ENCODE measurements at places on chromosomes 13 and 19.

GRCh38 chr13:42486711-42487198 is 87.2 kb upstream of the TNFSF11 start:
- no peak for DNase-seq

GRCh38 chr13:68850160-68850559 is 1257.5 kb upstream of the ATXN8OS start:
- no peak for DNase-seq

- no peak for DNase-seq
These were observed 959 bp downstream of the CHMP2A start for GRCh38 chr19:58553799-58554493.

DNA sequence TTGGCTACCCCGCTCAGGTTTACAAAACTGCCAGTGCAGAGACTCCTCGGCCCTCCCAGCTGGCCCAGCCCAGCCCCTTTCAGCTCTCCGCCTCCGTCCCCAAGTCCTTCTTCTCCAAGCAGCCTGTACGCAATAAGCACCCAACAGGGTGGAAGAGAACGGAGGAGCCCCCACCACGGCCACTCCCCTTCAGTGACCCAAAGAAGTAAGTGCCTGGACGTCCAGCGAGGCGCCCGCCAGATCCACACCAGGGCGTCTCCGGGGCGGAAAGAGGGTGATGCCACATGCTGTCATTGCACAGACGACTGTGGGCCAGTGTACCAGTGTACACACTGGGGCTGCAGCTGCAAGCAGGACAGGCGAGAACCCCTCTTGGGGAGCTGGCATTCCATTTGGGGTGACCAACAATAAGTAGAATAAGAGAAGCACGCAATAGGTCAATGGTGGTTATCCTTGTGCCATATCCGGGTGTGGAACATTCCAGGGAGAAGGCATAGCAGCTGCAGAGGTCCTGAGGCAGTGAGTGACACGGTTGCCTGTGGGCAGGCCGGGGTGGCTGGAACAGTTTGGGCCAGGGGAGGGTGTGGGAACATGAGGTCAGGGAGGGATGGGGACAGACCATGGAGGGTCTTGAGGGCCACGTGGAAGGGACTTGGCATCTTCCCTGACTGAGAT is 41.3 kb downstream of the DPF1 start:
- no peak for DNase-seq

DNA sequence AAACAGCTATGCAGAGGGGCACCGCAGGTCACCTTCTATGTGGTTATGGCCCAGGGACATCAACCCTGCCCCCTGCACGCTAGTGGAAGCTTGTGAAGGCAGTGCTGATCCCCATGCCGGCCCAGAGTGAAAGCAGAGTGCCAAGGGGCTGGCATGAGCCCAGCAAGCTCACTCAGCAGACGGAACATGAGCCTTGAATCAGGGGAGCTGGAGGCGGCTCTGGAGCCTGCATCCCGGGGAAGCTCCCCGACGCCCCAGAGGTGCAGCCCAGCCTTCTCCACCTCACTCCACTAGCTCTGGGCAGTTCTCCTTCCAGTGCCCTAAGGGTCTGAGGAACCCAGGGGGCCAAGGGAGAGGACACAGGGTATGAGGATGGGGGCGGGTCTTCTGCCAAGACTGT is 19.0 kb upstream of the ISYNA1 start:
- DNase-seq, result no peak

- DNase-seq, result no peak
These were observed 12.9 kb downstream of the NHLRC3 start for GRCh38 chr13:39051157-39051556.

- peak; percentile 60 for DNase-seq
These were observed 9.1 kb downstream of the MAST1 start for GRCh38 chr19:12847159-12848139.

DNA sequence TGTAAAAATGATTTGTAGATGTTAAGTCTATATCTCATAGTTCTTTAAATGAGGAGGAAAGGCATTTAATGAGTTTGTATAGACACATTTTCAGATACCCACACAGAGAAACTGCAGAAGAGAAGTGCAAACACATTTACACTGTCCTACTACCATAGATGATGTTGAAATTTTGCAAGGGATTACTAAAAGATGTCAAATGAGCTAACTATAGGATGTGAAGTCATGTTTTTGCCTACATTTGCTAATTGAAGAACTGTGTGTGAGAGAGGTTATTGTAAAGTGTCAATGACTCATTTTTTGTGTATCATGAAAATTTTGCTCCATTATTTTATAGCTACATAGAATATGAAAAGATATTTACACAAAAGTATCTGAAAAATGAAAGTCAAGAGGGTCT is 178.9 kb downstream of the ITGBL1 start:
- DNase-seq, result no peak

DNA sequence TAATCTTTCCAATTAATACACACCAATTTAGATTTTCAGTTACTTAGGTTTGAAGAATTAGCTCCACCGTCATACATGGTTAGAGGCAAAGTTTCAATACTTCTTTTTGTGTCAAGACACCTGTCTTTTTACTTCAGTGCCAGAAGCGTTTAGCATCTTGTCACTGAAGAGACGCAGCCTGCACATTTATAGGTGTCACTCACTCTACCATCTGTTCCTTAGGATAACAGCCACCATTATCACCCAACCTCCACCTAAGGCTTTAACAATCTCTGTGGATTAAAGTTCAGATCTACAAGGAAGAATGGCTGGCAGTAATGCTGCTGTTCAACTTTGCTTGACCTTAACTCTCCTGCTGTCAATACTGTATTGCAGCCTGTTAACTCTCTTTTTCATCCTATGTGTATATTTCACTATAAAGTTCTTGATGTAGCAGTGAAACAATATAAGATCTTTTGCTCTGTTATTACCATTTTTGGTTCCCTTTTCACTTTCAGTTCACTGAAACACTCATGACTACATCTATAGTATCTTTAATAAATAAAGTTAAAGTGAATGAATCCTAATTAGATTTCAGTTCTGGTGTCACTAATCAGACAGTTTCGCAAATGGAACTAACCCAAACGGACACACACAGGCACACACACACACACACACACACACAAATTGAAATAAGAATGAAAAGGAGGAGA is 435.6 kb downstream of the PCDH9 start:
- no peak for DNase-seq

- peak; percentile 40 for DNase-seq
These were observed at the start of gene TGFB1 for GRCh38 chr19:41353466-41354342. Gene TGFB1 (minus strand): TSS chr19:41353922. CDS start chr19:41353044, 878 bp downstream.

DNA sequence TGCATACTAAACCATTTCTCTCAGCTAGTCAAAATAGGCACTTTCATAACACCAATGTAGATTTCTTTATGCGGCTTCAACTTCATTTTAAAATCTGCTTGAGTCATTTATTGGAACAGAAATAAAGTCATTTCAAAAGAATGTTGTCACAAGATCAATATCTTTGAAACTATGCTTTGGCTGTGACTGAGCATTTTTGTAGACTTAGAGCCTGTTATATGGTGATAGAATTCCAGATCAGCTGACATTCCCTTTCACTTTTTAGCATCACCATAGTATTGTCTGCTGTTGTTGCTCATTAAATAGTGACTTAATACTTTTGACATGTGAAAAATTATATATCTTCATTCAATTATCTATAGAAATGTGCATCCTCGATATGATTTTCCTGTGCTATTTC is 279.2 kb upstream of the PRR20A start:
- no peak for DNase-seq

DNA sequence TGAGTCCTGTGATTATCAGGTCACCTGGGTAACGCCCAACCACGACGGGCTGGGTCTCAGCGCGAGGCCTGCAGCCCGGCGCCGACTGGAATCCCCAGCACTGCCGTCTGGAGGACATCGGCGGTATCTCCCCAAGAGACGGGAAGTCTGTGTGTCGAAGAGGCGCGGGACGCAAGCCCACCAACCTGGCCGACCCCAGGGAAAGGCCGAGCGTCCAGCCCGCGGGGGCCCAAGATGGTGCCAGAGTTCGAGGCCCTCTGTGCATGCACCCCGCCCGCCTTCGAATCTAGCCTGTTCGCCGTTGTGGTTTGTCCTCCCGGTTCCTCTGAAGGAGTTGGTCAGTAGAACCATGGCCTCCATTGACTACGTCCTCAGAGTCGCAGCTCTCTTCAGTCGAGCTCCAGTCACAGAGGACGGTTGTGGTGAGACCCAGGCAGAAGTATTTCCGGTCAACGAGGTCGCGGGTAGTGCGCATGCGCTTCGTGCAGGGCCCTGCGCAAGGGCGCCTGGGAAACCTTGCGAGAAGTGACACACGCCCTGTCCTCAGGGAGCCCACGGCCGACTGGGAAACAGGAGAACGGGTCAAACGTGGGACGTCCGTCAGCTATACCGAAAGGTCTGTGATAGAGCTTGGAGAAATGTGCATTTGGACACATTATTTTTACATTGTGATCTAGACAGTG is 24.1 kb upstream of the PEG3 start:
- DNase-seq, result no peak

GRCh38 chr13:37701972-37702371 is 103.4 kb upstream of the POSTN start:
- DNase-seq, result no peak

DNA sequence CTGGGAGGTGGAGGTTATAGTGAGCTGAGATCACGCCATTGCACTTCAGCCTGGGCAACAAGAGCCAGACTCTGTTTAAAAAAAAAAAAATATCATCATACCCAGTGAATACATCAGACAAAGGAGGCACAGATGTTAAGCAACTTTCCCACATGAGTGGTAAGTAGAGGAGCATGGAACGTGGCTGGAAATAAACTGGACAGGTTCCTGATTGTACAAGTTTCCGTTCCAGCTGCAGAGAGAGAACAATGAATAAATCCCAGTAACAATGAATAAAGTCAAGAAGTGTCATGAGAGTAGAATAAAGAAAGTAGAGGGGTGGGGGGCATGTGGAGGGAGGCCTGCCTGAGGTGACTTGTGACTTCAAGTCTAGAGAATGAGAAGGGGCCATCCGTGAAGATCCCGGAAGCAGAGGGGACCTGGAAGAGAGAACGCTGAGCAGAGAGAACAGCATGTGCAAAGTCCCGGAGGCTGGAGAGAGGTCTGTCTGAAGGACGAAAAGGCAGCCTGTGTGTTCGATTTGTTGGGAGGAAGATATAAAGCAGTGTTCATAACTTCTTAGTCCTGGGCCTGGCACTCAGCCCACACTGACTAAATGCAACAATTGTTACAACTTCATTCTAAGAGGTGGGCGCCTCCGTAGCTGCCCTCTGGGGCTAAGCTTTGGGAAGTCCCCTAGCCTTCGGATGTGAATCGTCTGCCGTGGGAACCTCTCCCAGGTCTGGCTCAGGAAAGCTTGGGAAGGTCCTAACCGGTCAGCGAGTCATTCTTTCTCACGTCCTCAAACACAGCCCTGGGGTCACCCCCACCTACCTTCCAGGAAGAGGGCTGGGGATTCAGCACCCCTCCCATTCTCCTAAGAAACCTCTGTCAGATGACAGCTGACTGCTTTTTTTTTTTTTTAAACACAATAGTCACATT is 15.3 kb upstream of the ARHGEF18 start:
- DNase-seq, result no peak

DNA sequence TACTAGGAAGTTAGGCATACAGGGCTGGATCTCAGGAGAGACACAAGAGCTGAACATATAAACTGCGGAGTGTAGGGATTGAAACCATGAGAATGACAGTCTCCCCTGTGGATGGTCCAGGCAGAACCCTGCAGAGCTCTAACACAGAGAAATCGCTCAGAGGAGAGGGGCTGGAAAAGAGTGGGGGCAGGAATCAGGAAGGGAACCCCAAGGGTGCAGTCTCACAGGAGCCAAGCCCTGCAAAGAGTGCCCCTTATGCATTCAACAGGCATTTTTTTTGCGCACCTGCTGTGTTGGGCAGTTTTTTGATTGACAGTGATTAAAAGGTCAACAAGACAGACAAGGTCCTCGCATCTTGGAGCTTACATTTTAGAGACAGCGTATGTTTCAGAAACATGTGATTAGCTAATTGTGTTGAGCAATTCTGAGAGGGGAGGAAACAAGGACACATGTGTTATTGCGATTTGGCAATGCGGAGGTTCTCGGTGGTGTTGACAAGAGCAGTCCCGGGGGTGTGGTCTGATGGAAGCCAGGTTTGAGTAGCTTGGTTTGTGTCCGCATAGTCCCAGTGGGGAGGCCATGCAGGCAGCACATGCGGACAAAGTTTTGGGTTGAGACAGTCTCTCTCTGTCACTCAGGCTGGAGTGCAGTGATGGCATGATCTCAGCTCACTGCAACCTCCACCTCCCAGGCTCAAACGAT is 182.6 kb upstream of the IRS2 start:
- no peak for DNase-seq

DNA sequence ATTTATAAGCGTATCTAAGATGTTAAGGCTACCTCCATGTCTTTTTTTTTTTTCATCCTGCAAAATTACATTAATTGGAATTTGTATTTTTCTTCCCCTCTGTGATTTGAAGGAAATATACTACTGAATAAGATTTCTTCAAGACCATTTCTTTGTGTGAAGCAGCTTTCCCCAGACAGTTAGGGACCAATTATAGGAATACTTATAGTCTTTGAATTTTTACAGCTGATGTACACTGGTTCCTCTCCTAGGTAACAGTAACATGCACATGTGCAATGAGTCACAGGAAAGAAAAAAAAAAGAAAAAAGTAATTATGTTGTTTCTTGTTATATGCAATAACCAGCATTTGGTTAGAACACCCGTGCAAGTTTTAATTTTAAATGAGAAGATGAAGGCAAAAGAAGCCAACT is 82.0 kb downstream of the PCDH9 start:
- no peak for DNase-seq

Measured in keratinocyte (primary cell).